ENCODE measurements at places on chromosomes 1 and 21.
A peak's percentile ranks its signal among the peaks of the same experiment; 100 is the strongest.

- no peak for DNase-seq
Measured at GRCh38 chr1:18962121-18962721, 5.7 kb upstream of the IFFO2 start.

DNA sequence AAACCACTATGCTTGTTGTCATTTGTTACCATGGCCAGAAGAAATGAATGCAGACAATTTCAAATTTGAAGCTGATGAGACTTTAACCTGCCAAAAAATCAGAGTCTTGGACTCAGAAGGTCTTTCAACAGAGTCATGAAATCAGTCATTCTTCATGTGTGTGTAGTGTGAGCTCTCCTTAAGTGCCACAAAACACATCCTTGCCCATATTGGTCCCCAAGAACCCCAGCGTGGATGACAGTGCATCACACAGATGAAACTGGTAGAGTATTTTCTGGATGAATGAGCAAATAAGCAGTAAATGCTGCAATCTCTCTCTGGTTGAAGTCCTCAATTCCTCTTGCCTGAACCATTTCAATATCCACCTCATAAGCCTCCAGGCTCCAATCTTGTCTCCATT is 28.7 kb upstream of the ETS2 start:
- no peak for DNase-seq

GRCh38 chr21:38733972-38734546 is 71.7 kb upstream of the ETS2 start:
- DNase-seq: peak; percentile 66

GRCh38 chr1:65255035-65255655 is 54.2 kb upstream of the DNAJC6 start:
- no peak for DNase-seq

GRCh38 chr1:184049291-184049690 is 2.2 kb upstream of the TSEN15 start:
- DNase-seq: no peak

Measured in activated gamma-delta T cell treated with anti-CD3 and anti-CD28 coated beads, Interleukin-2, amount 50 U/mL, for 16 hours (primary cell).